Heart left ventricle (tissue), 16 donors: ENCODE measurements at places on chromosomes 6 and 20. TPM values are rescaled to one million over a fixed set of nuclear protein-coding genes. Genes with fewer than 3 reads are reported as not detected.
A peak's percentile ranks its signal among the peaks of the same experiment; 100 is the strongest.

DNA sequence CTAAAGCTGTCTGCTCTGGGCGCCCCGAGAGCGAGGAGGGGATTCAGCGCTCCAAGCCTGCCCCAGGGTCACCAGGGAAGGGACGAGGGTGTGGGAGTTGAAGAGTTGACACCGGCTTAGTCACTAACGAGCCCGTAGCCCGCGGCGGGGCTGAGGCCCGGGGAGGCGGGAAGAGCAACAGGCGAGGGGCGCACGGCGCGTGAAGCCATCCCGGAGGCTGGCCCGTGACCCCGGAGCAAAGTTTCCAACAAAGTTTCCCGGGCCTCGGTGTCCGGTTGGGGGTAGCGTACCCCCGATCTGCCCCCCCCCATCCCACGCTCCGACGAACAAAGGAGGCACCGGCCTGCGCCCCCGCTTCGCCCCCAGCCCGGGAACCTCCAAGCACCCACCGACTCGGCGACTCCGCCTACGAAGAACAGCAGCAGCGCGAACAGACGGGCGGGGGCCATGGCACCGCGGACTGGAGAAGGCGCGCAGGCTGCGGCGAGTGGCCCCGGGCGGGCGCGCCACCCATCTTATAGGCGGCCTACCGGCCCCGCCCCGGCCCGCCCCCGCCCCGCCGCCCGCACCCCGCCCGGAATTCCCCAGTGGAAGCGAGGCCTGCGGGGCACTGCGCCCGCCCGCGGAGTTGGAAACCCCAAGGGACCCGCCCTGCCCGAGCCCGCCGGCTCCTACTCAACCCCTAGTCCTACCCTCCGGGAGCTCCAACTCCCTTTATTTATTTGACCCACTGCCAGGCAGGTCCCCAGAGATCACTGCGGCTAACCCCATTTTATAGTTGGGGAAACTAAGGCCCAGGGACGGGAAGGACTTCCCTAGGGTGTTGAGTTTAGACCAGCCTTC is at the start of gene SDC4:
Gene SDC4, minus strand, starts transcription at position 489 of the 843 bp plus-strand sequence. Its CDS starts 40 bp downstream, at position 449.
- H3K4me3 ChIP-seq, result peak within 1 kb of the TSS; percentile 73
- no peaks in the 10 kb centered on the region for H3K36me3 ChIP-seq
- H3K27me3 ChIP-seq, result no peaks in the 10 kb centered on the region
- H3K4me1 ChIP-seq, result peaks cover 29% of the 10 kb centered on the region
- H3K27ac ChIP-seq, result peak within 1 kb of the TSS; percentile 97
- peak; percentile 79 for DNase-seq

GRCh38 chr6:5871296-5871695 is 135.4 kb downstream of the NRN1 start:
- H3K27ac ChIP-seq, result no peak overlapping the region
- no peaks in the 10 kb centered on the region for H3K4me1 ChIP-seq
- no peak for DNase-seq
- H3K36me3 ChIP-seq, result no peaks in the 10 kb centered on the region
- no peak overlapping the region for H3K4me3 ChIP-seq
- H3K27me3 ChIP-seq, result no peaks in the 10 kb centered on the region

The C6orf58 gene
- total RNA-seq, result not detected

- H3K27me3 ChIP-seq, result peaks cover 86% of the 10 kb centered on the region
- no peak overlapping the region for H3K4me3 ChIP-seq
These were observed 1.5 kb downstream of the TRIM31 start for GRCh38 chr6:30111266-30111856.

- H3K27me3 ChIP-seq, result no peaks in the 10 kb centered on the region
- no peak overlapping the region for H3K27ac ChIP-seq
- no peaks in the 10 kb centered on the region for H3K36me3 ChIP-seq
- no peak for DNase-seq
- H3K4me3 ChIP-seq, result no peak overlapping the region
These were observed 802 bp upstream of the FERMT1 start for GRCh38 chr20:6123649-6124014.
